ENCODE measurements at places on chromosomes 6 and 20. TPM values are rescaled to one million over a fixed set of nuclear protein-coding genes. Genes with fewer than 3 reads are reported as not detected.
A peak's percentile ranks its signal among the peaks of the same experiment; 100 is the strongest.

Gene BYSL
- 16.9 TPM for total RNA-seq

Gene EYA4
- total RNA-seq, result 0.58 TPM

Gene CLVS2
- 0.04 TPM for total RNA-seq

Gene ULBP2
- total RNA-seq, result 6.1 TPM

Gene DLK2
- not detected for total RNA-seq

GRCh38 chr6:49514571-49515484 lies 15.1 kb downstream of the GLYATL3 start:
- no peak for DNase-seq

DNA sequence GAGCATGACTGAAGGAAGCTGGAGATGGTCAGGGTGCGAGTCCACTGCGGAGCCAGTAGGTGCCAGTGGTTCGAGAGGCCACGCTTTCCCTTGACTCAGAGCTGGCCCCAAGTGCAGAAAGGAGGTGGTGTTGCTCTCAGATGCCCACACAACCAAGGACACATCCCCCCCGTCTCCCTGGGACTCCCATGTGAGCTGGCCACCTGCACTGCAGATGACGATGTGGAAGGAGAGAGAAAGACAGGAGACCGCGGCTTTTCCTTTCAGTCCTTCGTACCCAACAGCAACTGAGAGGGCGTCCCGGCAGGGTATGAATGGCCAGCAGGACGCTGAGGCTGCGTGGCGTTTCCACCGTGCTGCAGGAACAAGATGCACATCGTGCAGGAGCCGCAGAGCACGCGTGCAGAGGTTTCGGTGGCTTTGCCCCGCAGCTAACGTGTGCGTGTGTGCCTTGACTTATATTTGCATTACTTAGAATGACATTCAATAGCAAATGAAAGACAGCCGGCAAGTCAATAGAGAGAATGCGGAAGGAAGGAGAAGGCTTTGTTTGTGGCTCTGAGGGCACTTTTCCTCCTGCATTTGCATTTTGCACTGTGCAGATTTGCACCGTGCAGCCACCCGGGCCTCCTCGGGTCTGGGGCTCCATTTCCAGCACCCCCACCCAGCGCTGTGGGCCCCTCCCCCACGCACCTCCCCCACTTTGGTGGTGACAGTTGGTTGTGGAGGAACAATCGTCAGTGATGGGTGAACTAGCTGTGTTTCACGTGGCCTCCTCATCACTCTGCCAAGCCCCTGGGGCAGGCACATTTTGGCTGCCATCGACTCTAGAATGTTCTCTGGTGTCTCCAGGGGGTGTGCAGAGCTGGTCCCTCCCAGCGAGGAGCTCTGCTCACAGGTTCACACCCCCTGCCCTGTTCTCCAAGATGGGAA lies 26.4 kb upstream of the BHLHE23 start:
- no peak for DNase-seq

DNA sequence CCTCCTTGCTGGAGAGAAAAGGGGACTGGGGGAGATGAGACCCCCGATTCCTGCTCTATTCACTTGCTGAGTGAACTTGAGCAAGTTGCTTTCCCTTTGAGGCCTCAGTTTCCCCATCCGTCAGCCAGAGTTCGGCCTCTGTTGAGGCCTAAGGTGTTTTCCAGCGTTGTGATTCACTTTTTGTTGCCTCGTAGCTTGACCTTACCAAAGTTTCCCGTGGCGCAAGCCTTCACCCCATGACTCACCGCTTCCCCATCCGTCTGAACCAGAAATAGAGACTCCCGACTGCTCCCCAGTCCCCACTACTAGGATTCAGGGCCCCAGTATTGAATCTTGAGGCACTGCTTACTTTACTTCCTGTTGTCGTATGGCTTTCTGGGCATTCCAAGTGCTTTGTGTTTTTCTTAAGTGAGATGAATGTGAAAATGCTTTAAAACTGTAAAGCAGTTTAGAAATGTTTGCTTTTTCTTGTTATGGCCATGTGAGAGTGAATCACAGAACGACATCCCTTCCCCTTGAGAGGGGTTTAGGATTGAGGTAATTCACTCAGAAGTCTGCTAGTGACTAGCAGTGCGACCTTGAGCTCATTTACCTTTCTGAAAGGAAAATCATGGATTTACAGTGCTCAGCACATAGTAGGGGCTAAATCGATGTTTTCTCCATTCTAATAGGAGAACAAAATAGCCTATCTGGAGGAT lies 1.2 kb downstream of the CHMP4B start:
- peak; percentile 49 for DNase-seq

DNA sequence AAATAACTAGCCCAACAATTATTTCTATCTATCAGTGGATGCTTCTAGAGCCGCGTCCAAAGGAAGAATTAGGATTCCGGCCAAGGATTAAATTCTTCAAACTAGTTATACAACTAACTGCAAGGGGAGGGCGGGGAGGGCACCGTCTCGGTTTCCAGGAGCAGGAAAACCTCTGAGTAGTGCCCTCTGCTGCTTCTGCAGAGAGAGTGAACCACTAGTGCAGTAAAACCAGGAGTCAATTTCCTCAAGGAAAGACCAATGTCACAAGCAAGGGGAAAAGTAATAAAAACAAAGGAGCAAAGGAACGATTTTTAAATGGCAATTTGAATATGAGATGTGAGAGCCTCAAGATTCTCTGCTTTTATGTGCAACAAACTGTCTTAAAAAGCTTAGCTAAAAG lies 16.5 kb upstream of the UBE2J1 start:
- no peak for DNase-seq

GRCh38 chr6:30062471-30063178 lies 1.6 kb downstream of the POLR1H start:
- no peak for DNase-seq

GRCh38 chr6:6420107-6420506 lies 99.6 kb upstream of the F13A1 start:
- DNase-seq, result no peak

DNA sequence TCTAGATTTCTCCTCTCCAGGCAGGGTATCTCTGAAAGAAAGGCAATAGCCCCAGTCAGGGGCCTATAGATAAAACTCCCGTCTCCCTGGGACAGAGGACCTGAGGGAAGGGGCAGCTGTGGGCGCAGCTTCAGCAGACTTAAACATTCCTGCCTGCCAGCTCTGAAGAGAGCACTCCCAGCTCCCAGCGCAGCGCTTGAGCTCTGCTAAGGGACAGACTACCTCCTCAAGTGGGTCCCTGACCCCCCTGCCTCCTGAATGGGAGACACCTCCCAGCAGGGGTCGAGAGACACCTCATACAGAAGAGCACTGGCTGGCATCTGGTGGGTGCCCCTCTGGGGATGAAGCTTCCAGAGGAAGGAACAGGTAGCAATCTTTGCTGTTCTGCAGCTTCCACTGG lies 556.9 kb downstream of the EPM2A start:
- no peak for DNase-seq

- no peak for DNase-seq
Measured at GRCh38 chr6:156383059-156383458, 394.1 kb upstream of the ARID1B start.

DNA sequence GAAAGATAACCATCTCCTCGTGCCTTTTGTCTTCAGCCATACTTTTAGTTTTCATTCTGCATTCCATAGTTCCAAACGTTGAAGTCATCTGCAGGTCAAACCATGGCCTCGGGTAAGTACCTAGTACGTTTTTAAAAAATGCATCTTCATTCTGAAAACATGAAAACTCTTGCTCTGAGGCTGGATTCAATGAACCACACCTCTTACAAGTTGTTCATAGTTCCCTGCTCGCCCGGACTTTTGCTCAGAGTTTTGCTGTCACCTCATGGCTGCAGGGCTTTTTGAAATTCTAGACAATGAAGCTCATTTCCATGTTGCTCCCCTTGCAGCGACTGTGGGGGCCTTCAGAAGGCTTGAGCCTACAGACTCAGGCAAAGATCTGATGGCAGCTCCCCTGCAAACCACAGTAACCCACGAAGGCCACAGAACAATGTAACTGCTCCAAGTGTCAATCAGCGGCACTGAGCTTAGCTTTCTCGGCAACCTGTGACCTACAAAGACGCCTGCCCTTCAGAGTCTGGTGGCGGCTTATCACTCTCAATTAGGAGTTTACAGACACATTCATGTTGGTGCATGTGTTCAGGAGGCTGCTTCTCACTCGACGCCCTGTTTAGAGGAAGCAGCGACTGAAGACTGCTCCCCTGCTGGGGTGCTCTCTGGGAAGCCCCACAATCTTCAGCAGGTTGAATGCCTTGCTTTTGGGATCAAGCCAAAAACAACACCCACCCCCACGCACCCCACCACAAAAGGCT lies 61.2 kb downstream of the FOXC1 start:
- no peak for DNase-seq

GRCh38 chr6:139448051-139448649 lies 73.7 kb upstream of the CITED2 start:
- DNase-seq, result no peak

DNA sequence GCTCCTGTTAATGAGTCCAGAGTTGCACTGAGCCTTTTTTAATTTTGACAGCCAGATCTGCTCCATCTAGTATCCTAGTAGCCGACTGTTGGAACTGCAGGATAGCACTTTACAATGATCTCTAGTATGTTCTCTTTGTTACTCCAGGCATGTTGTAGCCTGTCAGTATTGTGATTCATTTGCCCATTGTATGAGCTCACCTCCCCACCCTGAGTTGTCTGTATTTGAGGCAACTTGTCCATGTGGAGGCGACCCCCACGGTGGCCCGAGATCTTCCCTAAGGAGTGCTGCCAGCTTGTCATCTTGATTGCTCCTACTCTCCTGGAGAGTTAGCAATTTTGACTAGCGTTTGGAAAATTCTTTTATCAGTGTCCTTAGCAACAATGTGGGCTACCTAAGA lies 67.2 kb downstream of the DHX35 start:
- DNase-seq, result no peak

DNA sequence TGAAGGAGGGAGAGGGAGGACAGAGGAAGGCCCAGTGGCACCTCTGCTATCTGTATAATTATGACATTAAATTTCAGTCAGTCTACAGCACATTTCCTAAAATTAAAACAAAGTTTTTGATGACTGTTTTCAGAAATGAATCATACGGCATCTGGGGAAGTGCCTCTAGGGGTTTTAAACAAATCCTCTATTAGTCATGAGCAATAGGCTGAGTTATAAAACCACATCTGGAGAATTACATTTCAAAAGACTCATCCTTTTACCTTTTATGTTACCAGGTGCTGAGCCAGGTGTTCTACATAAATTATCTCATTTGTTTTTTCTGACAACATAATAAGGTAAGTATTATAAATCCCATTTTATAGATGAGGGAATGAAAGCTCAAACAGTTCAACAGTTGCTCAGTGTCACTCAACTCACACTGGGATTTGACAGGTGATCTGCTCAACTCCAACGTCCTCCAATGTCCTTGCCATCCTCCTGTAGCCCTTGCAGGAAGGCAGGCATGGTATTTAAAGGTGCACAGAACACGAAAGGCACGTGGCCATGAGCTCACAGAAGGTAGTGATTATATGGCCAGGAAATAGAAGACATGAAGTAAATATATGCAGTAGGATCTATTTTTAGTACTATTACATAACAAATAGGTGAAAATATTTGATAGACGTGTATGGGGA lies 184.2 kb upstream of the MAN1A1 start:
- DNase-seq, result peak; percentile 19

Data from kidney epithelial cell (primary cell).